ENCODE measurements at places on chromosomes 1 and 21. TPM values are rescaled to one million over a fixed set of nuclear protein-coding genes. Genes with fewer than 3 reads are reported as not detected.

Gene RPTN
- total RNA-seq: not detected

GRCh38 chr21:29888437-29888836, 51.4 kb downstream of the GRIK1 start:
- no peak overlapping the region for H3K4me3 ChIP-seq
- no peaks in the 10 kb centered on the region for H3K4me1 ChIP-seq
- no peak overlapping the region for H3K27ac ChIP-seq
- no peaks in the 10 kb centered on the region for H3K27me3 ChIP-seq

GRCh38 chr1:160472112-160472511, 50.9 kb downstream of the SLAMF6 start:
- no peaks in the 10 kb centered on the region for H3K4me1 ChIP-seq
- H3K27me3 ChIP-seq: no peaks in the 10 kb centered on the region
- H3K27ac ChIP-seq: no peak overlapping the region
- no peak overlapping the region for H3K4me3 ChIP-seq

GRCh38 chr1:178497903-178498478, 1.2 kb upstream of the CLEC20A start:
- H3K36me3 ChIP-seq: no peaks in the 10 kb centered on the region
- H3K27ac ChIP-seq: no peak overlapping the region
- DNase-seq: no peak
- no peak overlapping the region for H3K4me3 ChIP-seq
- H3K4me1 ChIP-seq: no peaks in the 10 kb centered on the region

- no peaks in the 10 kb centered on the region for H3K27me3 ChIP-seq
- no peak for DNase-seq
- H3K36me3 ChIP-seq: no peaks in the 10 kb centered on the region
- H3K4me3 ChIP-seq: no peak overlapping the region
- no peak overlapping the region for H3K27ac ChIP-seq
- peaks cover 8% of the 10 kb centered on the region for H3K4me1 ChIP-seq
These were observed 37.4 kb downstream of the DENND1B start for GRCh38 chr1:197737916-197738315.

Gene BPNT1
- total RNA-seq: 14.7 TPM

Gene S100A4
- 657 TPM for total RNA-seq

DNA sequence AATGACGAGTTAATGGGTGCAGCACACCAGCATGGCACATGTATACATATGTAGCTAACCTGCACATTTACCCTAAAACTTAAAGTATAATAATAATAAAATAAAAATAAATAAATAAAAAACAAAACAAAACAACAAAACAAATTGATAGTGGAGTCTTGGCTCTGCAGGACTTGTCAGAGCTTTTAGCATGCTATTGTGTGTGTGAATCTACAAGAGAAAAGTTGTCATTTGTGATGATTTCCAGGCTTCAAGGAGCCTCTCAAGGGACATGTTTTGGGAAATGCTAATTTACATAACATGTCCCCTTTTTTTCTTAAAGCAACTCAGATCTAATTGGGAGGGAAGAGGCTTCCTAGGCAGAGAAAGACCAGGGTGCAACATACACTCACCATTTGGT, 9.1 kb downstream of the IL22RA1 start:
- H3K27me3 ChIP-seq: no peaks in the 10 kb centered on the region
- no peak overlapping the region for H3K4me3 ChIP-seq
- no peaks in the 10 kb centered on the region for H3K36me3 ChIP-seq
- no peak overlapping the region for H3K27ac ChIP-seq
- H3K4me1 ChIP-seq: no peaks in the 10 kb centered on the region
- DNase-seq: no peak

Gene AMY1C
- total RNA-seq: 5.2 TPM

- no peaks in the 10 kb centered on the region for H3K27me3 ChIP-seq
- H3K4me3 ChIP-seq: no peak overlapping the region
- DNase-seq: no peak
- H3K4me1 ChIP-seq: no peaks in the 10 kb centered on the region
- no peaks in the 10 kb centered on the region for H3K36me3 ChIP-seq
These were observed 86.1 kb downstream of the OMA1 start for GRCh38 chr1:58460469-58460868.

DNA sequence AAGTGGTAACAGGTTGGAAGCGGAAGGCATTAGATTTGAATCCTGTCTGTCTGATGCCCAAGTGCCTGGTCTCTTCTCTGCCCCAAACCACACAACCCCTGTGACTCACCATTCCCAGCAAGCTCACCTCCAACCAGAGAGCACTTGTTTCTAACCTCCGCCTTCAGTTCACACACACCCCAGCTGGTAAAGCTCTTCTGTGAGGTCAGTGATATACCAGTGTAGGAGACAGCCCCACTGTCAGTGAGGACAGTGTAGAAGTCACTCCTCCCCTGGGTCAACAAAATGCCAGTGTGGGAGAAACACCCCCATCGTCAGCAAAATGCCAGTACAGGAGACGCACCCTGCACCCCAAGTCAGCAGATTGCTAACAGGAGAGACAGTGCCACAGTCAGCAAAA, 2.6 kb downstream of the RIMS3 start:
- no peaks in the 10 kb centered on the region for H3K36me3 ChIP-seq
- peaks cover 7% of the 10 kb centered on the region for H3K4me1 ChIP-seq
- H3K27ac ChIP-seq: no peak overlapping the region

GRCh38 chr21:30646904-30647414, 4.3 kb downstream of the KRTAP20-3 start:
- no peak for DNase-seq
- no peak overlapping the region for H3K4me3 ChIP-seq
- no peaks in the 10 kb centered on the region for H3K27me3 ChIP-seq
- H3K27ac ChIP-seq: no peak overlapping the region
- no peaks in the 10 kb centered on the region for H3K4me1 ChIP-seq

DNA sequence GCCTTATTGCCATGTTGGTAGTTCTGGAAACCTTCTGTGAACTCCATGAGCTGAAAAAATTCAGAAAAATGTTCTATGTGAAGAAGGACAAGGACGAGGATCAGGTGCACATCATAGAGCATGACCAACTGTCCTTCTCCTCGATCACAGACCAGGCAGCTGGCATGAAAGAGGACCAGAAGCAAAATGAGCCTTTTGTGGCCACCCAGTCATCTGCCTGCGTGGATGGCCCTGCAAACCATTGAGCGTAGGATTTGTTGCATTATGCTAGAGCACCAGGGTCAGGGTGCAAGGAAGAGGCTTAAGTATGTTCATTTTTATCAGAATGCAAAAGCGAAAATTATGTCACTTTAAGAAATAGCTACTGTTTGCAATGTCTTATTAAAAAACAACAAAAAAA, 57.4 kb downstream of the KCNK1 start:
- no peaks in the 10 kb centered on the region for H3K27me3 ChIP-seq
- H3K27ac ChIP-seq: no peak overlapping the region
- no peak for DNase-seq
- no peaks in the 10 kb centered on the region for H3K4me1 ChIP-seq
- no peaks in the 10 kb centered on the region for H3K36me3 ChIP-seq

Gene SPRR5
- total RNA-seq: not detected

Gene PCP4L1
- total RNA-seq: 4.9 TPM
